ENCODE measurements at places on chromosomes 2 and 18.

DNA sequence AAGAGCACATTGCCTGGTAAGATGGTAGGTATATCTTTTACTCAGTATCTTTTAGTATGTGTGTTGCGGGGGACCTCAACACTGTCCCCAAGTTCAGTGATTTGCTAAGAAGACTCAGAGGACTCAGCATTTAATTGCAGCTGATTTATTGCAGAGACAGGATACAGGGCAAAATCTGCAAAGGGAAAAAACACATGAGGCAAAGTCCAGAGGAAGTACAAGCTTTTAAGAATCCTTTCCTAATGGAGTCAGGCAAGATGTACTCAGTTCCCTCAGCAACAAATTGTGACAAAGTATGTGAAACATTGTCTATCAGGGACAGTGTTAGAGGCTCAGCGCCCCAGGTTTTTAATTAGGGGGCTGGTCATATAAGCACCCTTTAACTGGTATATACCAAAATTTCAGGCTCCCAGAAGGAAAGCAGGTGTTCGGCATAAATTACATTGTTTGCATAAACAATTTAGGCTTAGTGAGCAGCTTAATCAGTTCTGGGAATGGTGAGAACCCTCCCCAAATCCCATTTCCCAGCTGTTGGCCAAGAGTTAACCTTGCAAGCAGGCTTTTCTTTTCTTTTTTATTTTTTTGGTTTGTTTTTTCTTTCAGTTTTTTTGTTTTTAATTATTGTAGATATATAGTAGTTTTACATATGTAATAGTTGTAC is 41.7 kb downstream of the RAB3GAP1 start:
- DNase-seq: no peak

GRCh38 chr18:46341986-46342525 is 237.9 kb downstream of the HAUS1 start:
- DNase-seq: no peak

GRCh38 chr2:75324141-75324540 is 124.8 kb upstream of the TACR1 start:
- DNase-seq: no peak

DNA sequence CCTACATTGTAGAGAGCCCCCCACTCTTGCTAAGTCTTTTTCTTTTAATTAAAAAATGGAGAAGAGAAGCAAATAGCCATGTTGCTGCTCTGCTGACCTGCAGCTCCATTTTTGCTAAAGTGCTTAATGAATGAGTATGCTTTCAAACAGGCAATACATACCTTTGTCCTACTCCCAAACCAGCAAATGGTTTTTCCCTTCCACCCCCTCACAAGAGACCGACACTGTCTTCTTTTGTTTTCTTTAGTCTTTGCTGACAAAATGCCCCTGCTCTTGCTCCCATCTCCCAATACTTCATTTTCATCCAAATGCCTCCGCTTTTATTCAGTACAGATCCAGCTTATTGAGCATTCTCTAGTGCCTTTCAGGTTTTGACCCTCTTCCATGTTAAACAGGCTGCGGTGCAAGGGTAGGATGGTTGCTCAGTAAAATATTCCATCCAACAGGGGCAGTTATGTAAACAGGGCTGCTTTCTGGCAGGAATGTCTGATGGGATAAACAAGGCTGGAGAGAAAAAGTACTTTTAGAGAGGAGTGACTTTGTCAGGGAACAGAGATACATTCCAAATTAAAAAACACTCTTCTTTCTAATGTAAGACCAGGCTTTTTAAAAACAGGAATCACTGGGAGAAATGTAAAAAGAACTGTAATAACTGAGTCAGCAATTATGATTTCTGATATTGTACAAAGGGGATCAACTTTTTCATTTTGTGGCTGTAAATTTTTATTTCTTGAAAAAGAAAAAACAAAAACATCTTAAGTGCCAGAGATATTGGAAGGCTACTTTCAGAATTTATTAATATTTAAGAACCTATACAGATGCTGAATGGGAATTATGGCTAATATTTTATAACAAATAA is 136.8 kb downstream of the MEP1B start:
- DNase-seq: no peak

DNA sequence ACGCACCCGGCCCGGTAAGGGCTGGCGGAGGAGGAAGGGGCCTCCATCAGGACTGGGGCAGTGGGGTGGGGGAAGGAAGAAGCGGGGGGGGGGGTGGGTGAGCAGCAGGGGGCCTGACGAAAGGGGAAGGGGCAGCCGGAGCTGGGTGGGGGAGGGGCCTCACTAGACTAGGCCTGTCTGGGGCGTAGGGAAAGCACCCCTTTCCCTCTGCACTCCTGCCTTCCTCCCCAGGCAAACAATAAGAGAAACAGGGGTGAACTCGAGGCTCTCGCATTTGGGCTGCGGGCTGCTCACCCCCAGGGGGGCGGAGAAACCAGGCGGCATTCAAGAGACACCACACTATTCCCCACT is 82.7 kb upstream of the POMC start:
- no peak for DNase-seq

DNA sequence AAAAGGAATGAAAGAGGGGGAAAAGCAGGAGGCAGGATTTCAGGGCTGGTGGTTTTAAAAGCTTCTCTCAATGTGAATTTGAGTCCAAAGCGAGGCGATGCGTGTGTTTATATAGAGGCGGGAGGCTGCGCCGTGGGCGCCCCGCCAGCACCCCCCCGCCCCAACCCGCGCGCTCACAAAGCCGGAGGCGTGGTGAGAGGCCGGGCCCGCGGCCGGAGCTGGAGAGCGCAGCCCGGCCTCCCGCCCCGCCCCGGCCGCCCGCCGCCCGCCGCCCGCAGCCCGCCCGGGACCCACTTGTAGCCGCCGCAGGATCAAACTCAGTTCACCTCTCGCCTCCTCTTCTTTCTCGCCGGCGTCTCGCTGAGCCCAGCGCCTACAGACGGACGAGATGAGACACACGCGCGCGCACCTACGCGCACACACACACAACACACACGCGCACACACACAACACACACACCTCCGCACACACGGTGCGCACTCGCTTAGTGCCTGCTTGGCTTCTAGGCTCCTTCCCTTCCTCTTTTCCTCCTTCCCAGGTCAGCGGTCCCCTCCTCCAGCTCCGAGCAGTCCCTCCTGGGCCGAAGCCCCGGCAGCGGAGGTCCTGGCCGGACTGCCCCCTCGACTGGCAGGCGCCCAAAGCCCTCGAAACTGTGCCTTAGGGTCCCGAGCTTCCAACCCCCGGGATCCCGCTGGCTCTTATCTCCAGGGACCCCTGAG is 1.3 kb upstream of the CYP26B1 start:
- DNase-seq: no peak

GRCh38 chr2:53629501-53629900 is 138.1 kb upstream of the CHAC2 start:
- DNase-seq: no peak

- DNase-seq: no peak
Observed at GRCh38 chr2:63064197-63064596, 13.6 kb downstream of the OTX1 start.

GRCh38 chr18:76857476-76857875 is 35.1 kb downstream of the ZNF236 start:
- DNase-seq: no peak

DNA sequence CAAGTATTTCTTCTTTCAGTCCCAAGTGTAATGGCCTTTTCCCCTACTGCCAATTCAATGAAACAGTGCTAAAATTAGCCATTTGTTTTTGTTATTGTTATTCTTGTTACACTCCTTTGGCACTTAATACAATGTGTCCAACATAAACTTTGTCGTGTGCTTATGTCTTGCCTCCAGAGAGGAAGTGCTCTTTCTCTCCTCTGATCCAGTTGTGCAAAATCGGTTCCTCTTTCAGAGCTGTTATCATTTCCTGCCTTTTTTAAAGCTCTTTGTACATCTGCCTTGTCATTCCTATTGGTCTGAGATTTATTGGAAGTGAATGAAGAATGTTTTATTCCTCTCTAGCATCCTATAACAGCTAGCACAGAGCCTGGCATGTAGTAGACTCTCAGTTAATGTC is 623.2 kb upstream of the ID2 start:
- no peak for DNase-seq

GRCh38 chr2:172792711-172793110 is 57.1 kb downstream of the RAPGEF4 start:
- no peak for DNase-seq

DNA sequence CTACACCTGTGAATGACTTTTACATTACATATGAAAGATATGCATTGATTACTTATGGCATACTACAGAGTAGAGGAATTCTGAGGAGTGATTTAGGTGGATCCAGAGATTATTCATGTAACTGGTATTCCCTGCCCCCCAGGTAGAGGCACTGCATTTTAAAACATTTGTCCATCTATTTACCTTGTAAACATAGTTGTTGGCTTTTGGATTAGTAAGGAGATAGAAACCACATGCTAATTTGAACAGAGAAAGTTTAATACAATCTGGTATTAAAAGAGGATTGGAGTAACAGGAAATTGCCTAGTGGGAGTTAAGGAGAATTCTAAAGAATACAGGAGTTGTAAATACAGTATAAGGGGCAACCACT is 15.9 kb downstream of the GALNT3 start:
- DNase-seq: no peak

DNA sequence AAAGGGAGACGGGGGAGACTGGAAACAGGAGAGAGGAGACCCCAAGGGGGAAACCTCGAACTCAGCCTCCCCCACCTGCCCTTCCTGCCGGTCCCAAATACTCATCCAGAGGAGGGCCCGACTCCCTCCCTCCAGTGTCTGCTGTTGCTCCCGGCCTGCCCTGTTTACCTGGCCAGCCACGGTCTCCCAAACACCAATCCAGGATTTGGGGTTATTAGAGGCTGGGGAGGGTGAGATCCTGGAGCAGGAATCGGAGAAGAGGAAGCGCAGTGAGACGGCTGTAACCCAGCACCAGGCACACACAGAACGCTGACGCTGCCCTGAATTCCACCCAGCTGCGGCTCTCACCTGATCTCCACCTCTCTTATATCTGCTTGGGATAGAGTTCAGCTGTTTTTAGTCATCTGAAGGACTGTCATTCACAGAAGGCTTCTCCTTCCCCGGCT is 213.0 kb downstream of the TNS1 start:
- DNase-seq: no peak

GRCh38 chr2:31404302-31404701 is 10.2 kb downstream of the XDH start:
- no peak for DNase-seq

GRCh38 chr2:28224648-28225472 is 167.8 kb upstream of the FOSL2 start:
- no peak for DNase-seq

DNA sequence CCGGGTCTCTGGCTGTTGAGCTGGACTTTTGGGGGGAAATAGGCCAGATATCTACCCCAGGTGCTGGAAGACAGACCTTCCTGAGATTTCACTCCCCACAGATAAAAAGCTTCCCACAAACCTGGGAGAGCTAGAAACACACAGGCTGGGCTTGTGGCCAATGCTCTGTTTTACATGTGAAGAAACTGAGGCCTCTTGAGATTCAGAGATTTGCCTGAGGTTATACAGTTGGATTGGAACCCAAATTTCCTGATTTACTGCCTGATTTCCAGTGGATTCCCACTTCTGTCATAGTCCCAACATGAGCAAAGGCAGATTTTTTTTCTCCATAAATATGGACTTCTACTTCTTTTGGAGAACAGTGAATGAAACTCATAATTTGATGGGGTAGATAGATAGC is 360.2 kb downstream of the SETBP1 start:
- DNase-seq: no peak

DNA sequence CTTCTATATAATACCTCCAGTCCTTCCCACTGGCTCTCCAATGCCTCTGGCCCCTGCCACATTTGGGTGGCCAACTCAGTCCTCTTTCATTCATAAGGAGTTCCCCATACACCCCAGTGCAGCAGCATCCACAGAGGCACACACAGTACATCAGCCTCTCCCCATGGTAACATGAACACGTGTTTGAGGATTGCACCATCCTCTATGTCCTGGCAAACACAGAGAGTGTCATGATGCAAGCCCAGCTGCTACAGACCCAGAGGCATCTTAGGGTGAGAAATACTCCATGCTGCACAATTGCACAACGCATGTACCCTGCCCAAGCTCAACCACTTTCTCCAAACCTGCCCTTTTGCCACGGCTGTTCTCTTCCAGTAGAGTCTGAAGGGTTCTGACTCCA is 11.5 kb downstream of the IGFBP5 start:
- no peak for DNase-seq

- DNase-seq: no peak
Observed at GRCh38 chr2:38499548-38500282, 103.0 kb downstream of the HNRNPLL start.

GRCh38 chr2:121860033-121860757 is 104.7 kb downstream of the TSN start:
- DNase-seq: no peak

GRCh38 chr2:213018340-213018901 is 133.0 kb downstream of the IKZF2 start:
- no peak for DNase-seq

DNA sequence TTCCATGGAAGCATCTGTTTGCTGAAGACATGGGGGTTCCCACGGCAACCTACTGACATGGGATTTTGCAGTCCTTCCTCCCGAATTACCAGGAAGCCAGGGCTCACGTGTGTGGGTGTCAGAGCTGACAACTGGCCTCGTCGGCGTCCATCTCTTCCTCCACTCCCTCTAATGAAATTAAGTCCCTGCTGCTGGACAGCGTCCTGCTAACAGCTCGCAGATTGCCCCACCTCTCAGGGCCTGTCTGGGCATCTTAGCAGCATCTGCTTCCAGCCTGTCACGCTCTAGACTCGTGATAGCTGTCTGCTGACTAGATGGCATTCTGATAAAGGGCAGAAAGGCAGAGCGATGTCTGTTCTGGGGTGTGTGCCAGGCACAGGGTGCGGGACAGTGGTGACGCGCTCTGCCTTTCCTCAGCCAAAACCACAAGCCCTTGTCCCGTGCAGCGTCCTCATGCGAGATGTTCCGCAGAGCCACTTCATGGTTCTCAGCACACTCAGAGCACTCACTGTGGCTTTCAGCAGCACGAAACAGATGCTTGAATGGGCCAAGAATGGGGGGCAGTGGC is 161.1 kb downstream of the ARL4C start:
- DNase-seq: no peak

DNA sequence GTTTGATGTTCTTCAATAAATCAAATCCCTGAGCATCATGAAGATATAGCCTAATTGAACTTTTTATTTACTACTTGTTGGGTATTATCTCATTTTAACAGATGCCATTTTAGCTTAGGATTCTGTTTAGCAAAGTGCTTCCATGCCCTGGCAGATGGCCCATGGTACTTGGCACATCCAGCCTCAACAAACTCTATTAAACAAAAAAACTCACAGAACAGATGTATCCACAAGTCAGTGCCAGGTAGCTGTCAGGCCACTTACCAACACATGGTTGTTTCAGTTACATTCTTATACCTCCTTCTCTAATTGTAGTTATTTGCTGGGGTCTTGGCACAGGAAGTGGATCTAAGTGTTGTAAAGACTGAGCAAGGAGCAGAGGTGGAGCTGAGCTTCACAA is 29.6 kb downstream of the GAD1 start:
- no peak for DNase-seq
